ENCODE measurements at places on chromosomes 2 and 18.

DNA sequence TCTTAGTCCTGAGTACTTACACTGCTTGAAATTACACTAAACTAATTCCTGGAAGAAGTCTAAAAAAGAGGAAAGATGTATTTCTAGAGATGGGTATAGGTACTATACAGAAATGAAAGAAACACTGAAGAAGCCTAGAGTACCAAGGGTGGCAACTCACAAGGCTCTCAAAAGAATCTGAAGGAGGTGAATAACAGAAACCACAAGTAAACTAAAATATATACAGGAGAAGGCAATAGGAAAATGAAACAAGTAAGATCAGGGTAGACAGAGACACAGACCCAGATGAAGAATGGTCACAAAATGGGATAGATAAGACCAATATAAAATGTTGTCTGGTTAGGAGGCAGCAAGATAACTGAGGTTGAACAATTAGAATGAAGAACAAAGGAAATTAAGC lies 59.9 kb downstream of the USP37 start:
- no peak for DNase-seq

GRCh38 chr2:190723397-190724090 lies 74.7 kb downstream of the NAB1 start:
- DNase-seq = no peak

DNA sequence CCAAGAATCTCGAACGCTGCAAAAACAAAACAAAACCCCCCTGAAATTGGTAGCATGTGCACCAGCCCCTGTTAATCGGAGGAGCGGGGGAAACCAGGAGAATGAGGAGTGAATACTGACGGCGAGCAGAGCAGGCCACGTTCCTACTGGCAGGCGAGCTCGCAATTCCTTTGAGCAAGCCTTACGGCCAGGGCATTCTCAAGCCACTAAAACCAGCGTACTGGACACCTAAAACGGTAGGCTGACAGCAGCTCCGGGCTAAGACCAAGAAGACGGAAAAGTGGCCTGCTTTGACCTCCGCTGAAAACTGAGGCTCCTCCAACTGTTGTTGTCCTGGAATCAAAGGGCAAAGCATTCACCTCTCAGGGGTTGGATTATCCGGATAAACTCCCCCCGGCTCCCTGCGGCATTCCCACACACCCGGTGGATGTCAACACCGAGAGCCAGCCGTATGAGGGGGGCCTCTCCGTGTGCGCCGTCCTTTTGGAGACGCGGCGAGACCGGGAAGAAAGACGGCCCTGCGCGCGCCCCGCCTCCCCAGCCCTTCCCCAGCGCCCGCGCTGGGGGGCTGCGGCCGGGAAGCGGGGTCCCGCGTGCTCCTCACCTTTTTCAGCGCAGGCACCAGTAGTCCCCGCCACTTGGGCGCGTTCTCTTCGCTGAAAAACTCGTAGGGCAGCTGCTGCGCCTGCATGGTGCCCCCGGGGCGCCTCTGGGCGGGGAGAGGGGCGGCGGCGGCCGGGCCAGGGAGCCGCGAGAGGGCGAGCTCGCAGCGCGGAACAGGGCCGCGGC lies 925 bp downstream of the SOS1 start:
- no peak for DNase-seq

- DNase-seq = no peak
Observed at GRCh38 chr2:54760310-54760709, 36.8 kb downstream of the EML6 start.

GRCh38 chr18:29749704-29750103 lies 1292.8 kb downstream of the DSC3 start:
- no peak for DNase-seq

DNA sequence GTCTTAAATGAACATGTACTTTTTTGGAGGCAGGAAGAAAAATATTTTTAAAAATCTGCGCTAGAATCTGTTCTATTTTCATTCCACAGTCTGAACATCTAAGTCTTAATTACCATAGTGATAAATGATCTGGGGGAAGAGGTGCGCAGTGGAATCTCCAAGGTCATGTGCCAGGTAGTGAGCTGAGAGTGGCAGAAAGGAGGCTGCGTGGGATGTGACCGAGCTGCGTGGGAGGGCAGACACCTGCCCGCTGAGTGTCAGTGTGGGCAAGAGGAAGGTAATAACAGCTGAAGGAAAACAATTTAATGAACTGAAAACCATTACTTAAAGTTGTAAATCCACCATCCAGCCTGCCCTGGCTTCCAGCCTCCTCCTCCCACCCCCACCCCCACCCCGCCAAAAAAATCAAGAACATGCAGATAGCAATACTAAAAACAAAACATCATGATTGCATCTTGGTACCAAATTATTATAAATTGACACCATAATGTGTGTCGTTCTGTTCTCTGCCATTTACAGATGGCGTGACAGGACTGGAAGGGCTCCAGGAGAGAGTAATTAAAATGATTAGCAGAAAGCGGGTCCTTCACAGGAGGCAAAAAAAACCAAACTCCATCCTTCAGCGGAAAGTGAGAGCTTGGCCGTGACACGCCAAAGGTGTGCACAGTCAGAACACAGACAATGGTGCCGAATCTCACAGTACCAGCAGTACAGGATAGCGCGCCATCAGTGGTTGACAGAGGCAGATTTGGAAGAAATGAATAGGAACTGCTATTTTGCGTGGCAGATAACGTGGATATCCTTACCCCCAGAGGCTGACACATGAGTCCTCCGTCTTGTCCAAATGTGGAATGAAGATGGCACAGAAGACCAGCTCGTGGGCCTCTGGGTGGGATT lies 11.4 kb upstream of the DTNB start:
- no peak for DNase-seq

DNA sequence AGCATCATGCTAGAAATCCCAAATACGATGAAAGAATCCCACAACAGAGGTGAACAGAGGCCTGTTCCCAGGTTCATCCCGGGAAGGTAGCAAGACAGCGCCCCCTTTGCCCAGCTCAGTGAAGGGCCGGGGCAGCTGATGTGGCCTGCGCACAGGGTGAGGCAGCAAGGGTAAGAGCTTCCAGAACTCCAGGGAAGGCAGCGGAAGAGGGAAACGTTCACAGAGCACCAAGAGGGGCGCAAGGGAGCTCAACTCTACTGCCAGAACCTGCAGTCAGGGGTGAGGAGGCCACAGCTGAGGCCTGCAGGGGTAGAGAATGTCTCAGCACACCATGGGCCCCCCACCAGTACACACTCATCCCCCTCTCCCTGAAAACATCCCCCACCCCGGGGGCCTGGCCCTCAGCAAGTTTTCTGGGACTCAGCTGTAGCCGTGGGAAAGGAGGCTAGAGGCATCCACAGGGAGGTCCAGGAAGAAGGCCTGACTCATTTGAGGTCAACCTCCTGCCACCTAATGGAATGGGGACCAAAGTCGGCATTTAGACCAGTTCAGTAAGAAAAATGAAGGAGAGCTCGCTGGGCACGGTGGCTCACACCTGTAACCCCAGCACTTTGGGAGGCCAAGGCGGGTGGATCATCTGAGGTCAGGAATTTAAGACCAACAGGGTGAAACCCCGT lies 95.6 kb upstream of the ASAP2 start:
- no peak for DNase-seq

- no peak for DNase-seq
Observed at GRCh38 chr2:161881465-161881864, 192.6 kb downstream of the DPP4 start.

DNA sequence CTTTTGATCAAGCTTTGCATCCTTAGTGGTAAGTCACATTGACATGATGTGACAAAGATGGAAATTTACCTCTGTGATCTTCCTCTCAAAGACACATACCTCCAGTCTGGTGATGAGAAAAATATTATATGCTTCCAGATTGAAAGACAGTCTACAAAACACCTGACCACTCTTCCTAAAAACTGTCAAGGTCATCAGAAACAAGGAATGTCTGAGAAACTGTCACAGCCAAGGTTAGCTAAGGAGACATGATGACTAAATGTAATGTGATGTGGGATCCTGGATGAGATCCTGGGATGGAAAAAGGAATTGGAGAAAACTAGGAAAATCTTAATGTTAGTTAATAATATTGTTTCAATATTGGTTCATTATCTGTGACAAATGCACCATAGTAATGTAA lies 226.6 kb upstream of the ST6GAL2 start:
- no peak for DNase-seq

- DNase-seq = no peak
Observed at GRCh38 chr2:211408483-211408891, 852.1 kb downstream of the CPS1 start.

- no peak for DNase-seq
Observed at GRCh38 chr2:169683425-169684134, 10.6 kb downstream of the CFAP210 start.

DNA sequence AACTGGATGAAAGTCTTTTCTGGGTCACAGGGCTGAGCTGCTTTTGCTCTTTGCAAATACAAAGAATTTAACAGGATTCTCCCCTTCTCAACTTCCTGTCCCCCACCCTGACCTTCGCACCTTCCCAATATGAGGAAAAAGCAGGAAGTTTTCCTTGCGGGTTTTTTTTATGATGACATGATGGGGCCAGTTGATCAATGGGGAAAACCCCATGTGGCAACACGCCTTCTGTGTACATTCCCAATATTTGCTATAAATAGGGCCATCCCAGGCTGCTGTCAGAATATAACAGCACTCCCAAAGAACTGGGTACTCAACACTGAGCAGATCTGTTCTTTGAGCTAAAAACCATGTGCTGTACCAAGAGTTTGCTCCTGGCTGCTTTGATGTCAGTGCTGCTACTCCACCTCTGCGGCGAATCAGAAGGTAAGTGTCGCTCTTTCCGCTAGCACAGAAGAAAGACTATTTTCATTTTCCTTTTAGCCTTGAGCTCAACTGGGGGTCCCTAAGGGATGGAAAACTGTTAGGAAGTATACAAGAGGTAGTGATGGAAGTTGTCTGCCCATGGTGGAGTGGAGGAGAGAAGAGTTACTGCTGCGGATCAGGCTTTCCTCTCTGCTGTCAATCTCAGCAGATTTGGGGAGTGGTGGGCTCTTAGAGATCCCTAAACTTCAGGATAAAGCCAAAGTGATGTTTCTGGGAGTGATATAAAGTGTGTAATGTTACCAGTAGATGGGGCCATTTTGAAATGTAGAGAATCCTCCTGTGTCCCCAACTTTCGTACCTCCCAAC lies at the start of gene CCL20:
TSS of gene CCL20 (plus strand) at position 281 of the 792 bp plus-strand sequence. CDS start at position 351, 70 bp downstream.
- no peak for DNase-seq

DNA sequence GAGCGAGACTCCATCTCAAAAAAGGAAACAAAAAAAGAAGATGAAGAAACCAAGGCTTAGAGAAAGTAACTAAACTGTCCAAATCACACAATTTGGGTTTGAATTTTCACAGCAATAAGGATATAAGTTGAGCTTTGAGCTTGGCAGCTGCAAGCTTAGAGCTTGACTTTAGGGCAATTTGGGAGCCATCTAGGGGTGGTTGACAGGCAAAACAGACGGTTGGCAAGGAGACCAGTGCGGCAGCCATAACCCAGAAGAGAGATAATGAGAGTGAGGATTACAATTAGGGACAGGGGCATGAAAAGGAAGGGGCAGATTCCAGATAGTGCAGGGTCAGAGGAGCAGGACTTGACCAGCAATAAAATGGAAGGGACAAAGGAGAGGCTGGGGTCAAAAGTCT lies 382.2 kb upstream of the HNRNPA3 start:
- DNase-seq = no peak

Data from anterior cingulate cortex (tissue), 58 donors.